ENCODE measurements at places on chromosomes 7 and 10.
A peak's percentile ranks its signal among the peaks of the same experiment; 100 is the strongest.

- no peak for DNase-seq
These were observed 22.2 kb downstream of the VOPP1 start for GRCh38 chr7:55550010-55550663.

- no peak for DNase-seq
These were observed 135.4 kb downstream of the CXCL12 start for GRCh38 chr10:44249490-44249889.

GRCh38 chr7:2399848-2400587 is 3.4 kb upstream of the CHST12 start:
- DNase-seq, result peak; percentile 40

- DNase-seq, result no peak
These were observed 63.1 kb downstream of the TLL2 start for GRCh38 chr10:96450529-96451207.

GRCh38 chr10:86342111-86342863 is 24.3 kb downstream of the GRID1 start:
- DNase-seq, result no peak

DNA sequence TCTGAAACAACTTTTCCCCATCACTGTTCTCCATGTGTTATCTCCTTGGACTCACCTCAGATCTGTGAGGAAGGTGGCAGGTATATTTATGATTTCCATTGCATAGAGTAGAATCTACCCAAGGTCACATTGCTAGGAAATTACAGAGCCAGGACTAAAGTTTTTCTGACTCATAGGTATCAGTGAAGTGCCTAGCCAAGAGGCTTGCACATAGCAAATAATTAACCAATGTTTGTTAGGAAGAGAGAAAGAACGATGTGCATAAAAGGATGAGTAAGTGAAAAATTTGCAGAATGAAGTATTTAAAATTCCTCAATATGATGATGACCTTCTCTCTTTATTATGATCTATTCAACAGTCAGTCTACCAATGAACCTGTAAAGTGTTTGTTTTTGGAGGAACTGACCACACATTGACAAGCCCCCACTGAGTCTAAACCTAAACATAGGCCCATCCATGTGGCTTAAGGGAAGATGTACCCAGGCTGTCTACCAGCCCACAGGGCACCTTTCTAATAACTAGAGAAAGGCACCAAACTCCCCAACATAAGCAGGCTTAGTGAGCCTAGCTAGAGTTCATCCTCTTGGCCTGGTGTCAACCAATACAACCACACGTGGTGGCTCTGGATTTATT is 252.9 kb upstream of the ZMIZ1 start:
- no peak for DNase-seq

GRCh38 chr10:35963685-35964084 is 321.6 kb upstream of the FZD8 start:
- DNase-seq, result no peak

DNA sequence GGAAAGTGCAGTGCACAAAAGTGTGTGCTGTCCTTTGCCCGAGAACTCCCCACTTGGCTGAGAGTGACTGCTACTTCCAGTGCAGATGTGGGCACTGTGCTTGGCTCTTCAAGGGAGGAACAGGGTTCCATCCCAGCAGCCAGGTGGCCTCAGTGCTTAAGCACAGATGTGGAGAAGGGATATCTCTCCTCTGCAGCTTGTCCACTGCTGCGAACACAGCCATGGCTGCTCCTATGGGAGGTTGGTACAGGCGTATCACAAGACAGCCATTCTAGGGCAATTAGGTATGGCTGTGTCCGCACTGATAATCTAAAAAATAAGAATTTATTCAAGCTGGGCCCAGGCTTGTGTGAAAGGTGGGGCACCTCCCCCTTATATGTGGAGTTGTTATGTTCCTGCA is 66.6 kb downstream of the GLCCI1 start:
- no peak for DNase-seq

GRCh38 chr7:20440472-20441105 is 109.9 kb downstream of the ITGB8 start:
- DNase-seq, result no peak

DNA sequence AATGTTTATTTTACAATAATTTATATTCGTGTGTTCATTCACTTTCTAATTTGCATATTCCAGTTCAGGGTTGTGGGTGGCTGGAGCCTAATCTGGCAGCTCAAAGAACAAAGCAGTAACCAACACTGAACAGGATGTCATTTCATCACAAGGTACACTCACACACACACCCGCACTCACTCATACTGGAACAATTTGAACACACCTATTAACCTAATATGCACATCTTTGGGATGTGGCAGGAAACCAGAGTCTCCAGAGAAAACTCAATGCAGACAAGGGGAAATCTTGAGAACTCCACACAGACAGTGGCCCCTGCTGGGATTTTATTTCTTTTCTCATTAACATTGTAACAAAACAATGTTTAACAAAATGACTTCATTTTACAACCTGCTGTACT is 97.4 kb downstream of the TWIST1 start:
- no peak for DNase-seq

GRCh38 chr7:151660141-151660540 is 140.4 kb upstream of the RHEB start:
- no peak for DNase-seq

DNA sequence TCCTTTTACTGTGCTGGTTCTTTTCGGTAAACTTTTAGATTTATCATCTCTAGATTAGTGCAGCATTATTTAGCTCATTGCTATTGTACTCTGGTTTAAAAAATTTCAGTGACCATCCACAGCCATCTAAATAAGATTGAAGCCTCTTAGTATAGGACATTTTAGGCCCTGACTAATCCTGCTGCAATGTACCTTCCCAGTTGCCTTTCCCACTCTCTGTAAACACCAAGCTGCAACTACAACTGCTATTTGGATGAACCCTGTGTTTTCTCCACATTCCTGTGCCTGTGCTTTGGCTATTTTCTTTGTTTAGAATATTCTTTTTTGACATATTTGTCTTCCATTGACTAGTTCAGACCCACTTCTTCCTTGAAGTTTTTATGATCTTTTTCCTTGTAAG is 314.6 kb downstream of the AUTS2 start:
- DNase-seq, result no peak

DNA sequence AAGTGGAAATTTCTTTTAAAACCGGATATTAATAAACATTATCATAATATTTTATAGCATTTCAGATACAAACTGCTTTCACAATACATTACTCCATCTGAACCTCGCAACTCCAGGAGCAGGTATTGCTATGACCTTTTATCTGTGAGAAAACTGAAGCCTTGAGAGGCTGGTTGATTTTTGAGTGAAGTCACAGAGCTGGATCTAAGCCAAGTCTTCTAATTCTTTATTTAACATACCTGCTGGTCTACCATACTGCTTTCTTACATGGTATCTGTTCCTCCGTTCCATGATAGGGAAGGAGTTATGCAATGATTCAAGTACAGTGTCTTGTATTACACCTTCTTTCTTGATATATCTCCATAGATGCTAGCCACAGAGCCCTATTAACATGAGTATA is 37.4 kb upstream of the ITGB8 start:
- DNase-seq, result no peak

DNA sequence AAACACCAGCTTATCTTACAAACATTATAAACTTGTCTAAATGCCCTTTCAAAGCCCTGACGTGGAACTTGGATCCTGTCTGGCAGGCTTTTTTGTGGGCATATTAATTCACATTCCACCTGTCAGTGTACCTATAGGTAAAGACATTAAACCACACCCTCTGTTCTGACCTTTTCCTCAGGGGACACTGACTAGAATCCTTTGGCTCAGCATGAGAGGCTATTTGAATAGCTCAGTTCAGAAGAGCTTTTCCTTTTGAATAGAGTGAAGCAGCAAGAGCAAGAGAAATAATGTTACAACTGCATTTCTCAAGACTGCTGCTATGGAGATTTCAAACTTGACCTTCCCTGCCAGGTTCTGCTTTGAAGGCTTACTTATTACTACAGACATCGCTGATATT is 76.9 kb downstream of the CYP51A1 start:
- no peak for DNase-seq

- peak; percentile 69 for DNase-seq
These were observed 92.9 kb downstream of the CPED1 start for GRCh38 chr7:121081327-121081936.

DNA sequence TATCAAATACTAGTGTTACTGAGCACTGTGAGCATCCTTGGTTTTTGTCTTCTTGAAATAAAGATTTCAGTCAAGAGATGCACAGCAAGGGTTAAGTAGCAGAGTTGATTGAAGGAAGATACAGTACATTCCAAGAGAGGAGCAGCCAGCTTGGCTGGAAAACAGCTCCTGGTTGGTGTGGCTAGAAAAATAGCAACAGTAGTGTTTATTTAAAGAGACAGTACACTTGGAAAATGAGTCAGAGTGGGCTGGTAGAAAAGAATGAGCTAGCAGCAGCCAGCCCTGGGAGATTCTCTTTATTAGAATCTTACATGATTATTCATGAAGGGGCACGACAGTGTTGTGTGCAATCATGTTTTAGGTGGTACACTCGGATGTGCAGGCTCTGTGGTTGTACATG is 1016.4 kb upstream of the SORCS1 start:
- no peak for DNase-seq

DNA sequence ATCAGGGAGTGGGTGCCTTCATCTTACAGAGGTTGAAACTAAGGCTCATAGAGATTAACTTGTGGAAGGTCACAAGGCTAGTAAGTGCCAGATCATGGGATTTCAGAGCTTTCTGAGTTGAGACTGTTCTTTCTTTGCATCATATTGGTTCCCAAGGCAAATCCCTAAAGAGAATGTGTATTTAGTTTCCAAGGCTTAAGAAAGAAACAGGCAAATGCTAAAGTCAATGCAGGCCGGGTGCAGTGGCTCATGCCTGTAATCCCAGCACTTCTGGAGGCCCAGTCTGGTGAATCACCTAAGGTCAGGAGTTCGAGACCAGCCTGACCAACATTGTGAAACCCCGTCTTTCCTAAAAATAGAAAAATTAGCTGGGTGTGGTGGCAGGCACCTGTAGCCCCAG is 19.8 kb downstream of the CDK1 start:
- DNase-seq, result no peak

DNA sequence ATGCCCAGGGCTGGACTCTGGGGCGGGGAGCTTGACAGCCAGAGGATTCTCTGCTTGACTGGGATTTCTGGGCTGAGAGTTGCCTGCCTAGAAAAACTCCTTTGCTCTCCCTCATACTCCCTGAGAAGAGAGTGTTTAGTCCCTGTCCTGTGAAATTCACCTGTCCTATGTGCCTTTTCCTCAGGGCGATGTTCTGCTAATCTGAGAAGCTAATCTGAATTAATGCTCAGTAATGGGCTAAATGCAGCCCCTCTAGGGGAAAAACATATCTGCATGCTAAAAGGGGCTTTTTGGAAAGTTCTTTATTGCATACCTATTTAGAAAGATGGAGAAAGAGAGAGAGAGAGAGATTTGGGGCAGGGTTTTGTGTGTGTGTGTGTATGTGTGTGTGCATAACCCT is 454.4 kb downstream of the GATA3 start:
- DNase-seq, result no peak

GRCh38 chr10:22805304-22805703 is 90.9 kb upstream of the PIP4K2A start:
- peak; percentile 84 for DNase-seq

- DNase-seq, result no peak
These were observed 80.1 kb downstream of the TCERG1L start for GRCh38 chr10:131231323-131231964.
